ENCODE measurements at places on chromosomes 2 and 18.

- no peaks in the 10 kb centered on the region for H3K27me3 ChIP-seq
- no peaks in the 10 kb centered on the region for H3K4me1 ChIP-seq
- no peaks in the 10 kb centered on the region for H3K36me3 ChIP-seq
Observed at GRCh38 chr18:40956213-40956612, 998.8 kb upstream of the PIK3C3 start.

GRCh38 chr2:114160263-114160981 lies 270.5 kb downstream of the ACTR3 start:
- H3K27me3 ChIP-seq, result peaks cover 3% of the 10 kb centered on the region
- no peak overlapping the region for H3K4me3 ChIP-seq
- no peaks in the 10 kb centered on the region for H3K4me1 ChIP-seq
- DNase-seq, result no peak
- no peak overlapping the region for H3K27ac ChIP-seq

- no peaks in the 10 kb centered on the region for H3K27me3 ChIP-seq
- H3K27ac ChIP-seq, result no peak overlapping the region
- H3K36me3 ChIP-seq, result no peaks in the 10 kb centered on the region
- H3K4me1 ChIP-seq, result no peaks in the 10 kb centered on the region
- no peak overlapping the region for H3K4me3 ChIP-seq
- peak; percentile 29 for DNase-seq
Observed at GRCh38 chr2:211745295-211746097, 793.1 kb downstream of the ERBB4 start.

DNA sequence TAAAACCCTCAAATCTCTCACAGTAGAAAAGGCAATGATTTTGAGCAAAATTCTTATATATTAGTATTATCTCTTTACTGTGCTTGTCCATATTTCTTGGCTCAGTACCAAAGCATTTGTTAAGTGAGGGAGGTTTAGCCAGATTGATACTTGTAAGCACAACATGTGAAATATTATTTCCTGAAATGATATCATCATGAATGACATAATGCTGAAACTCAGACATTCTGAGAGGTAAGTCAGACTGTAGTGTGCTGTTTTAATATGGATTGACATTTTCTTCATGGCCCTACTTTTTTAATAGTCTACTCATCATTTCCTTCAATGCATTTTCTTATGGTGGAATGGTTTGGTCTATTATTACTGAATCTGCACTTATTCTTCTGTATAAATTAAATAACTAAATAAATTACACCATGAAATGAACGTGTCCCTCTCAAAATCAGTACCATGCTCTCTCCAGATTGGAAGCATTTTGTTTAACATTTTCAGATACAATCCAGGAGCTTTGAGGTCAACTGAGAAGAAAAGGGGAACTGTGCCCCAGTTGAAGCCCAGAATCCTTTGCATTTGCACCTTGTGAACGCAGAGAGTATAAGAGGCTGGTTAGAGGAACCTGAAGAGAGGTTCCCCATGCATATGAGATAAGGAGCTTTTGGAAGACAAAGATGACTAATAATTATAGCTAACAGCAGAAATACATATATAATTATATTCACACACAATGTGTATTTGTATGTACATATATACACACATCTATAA lies 50.1 kb upstream of the CRACDL start:
- H3K27me3 ChIP-seq, result no peaks in the 10 kb centered on the region
- no peak overlapping the region for H3K27ac ChIP-seq
- H3K36me3 ChIP-seq, result peaks cover 3% of the 10 kb centered on the region
- DNase-seq, result no peak
- no peak overlapping the region for H3K4me3 ChIP-seq

DNA sequence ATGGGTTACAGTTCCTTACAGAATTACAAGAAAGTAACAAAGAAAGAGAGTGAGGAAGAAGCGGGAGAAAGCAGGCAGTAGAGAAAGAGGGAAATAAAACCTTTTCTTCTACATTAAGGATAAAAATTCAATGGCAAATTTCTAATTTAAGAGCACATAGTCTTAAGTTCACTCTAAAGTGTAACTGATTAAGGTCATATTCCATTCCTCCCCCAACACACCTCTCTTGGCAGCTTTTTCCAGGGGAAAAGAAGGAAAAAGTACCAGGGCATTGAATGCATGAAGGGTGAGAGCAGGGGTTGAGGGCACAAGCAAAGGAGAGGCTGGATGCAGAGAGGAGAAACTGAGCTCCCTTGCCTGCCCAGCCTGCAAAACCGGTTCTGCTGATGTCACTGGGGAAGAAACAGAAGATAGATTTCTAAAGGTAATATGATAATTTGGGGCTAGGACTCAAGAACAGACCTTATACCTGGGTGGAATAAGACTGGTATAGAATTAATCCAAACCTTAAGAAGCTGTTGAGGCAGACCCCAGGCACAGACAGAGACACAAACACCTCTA lies 4.6 kb downstream of the ACMSD start:
- H3K36me3 ChIP-seq, result no peaks in the 10 kb centered on the region
- no peak overlapping the region for H3K4me3 ChIP-seq
- H3K27me3 ChIP-seq, result peaks cover 10% of the 10 kb centered on the region
- no peak overlapping the region for H3K27ac ChIP-seq
- H3K4me1 ChIP-seq, result no peaks in the 10 kb centered on the region

All from activated CD8-positive, alpha-beta T cell treated with anti-CD3 and anti-CD28 coated beads for 36 hours (primary cell).